GM12878 (cell line): ENCODE measurements at places on chromosomes 6 and 20.

GRCh38 chr6:161033667-161034066 is 42.1 kb downstream of the MAP3K4 start:
- no peak for DNase-seq

DNA sequence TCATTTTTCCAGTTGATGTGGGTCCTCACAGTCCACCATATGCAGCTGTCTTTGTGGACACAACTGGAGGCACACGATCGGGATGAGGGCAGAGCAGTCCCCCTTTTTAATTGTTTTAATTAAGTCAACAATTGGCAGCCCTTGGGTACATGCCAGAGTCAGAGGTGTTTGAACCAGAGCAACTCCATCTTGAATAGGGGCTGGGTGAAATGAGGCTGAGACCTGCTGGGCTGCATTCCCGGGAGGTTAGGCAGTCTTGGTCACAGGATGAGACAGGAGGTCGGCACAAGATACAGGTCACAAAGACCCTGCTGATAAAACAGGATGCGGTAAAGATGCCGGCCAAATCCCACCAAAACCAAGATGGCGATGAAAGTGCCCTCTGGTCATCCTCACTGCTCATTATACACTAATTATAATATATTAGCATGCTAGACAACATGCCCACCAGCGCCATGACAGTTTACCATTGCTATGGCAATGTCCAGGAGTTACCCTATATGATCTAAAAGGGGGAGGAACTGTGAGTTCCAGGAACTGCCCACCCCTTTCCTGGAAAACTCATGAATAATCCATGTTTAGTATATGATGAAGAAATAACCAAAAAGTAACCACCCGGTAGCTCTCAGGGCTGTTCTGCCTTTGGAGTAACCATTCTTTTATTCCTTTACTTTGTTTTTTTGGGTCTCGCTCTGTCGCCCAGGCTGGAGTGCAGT is 31.8 kb upstream of the BLCAP start:
- no peak for DNase-seq

- no peak for DNase-seq
Observed at GRCh38 chr6:83008626-83009025, 57.0 kb downstream of the UBE3D start.

- no peak for DNase-seq
Observed at GRCh38 chr6:108983151-108983550, 111.5 kb downstream of the SESN1 start.

GRCh38 chr20:8443464-8444072 is 311.5 kb downstream of the PLCB1 start:
- DNase-seq, result no peak

DNA sequence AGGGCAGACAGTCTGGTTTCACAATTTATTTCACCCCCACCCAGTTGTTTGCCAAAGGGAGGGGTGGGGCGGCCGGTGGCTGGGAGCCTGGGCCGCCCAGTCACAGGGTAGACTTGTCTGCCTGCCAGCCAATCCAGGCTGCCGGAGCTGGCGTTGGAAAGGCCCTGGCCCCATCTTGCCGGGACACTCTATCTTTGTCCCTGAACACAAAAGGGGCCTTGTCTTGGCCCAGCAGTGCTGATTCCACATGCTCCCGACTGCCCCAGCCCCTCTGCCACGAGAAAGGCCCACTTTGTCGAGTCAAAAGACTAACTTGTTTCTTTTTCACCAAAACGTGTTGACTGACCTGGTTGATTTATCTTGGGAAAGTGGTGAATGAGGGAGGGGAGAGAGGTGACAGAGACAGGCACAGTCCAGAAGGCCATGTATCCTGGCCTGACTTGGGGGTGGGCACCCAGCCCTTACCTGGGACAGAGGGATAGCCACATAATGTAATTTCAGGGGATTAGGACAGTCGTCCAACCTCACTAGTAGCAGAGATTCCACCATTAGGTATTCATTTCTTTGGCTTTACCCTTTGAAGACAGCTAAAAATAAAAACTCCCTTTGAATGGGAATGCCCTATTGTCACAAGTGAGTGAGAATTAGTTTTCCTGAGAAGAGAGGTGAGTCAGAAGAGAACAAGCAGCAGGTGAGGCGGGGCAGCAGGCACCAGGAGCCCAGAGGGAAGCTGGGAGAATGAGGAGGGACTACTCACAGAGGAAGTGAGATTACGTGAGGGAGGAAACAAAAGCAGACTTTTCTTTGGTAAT is 67.0 kb upstream of the SIRPA start:
- DNase-seq, result no peak

DNA sequence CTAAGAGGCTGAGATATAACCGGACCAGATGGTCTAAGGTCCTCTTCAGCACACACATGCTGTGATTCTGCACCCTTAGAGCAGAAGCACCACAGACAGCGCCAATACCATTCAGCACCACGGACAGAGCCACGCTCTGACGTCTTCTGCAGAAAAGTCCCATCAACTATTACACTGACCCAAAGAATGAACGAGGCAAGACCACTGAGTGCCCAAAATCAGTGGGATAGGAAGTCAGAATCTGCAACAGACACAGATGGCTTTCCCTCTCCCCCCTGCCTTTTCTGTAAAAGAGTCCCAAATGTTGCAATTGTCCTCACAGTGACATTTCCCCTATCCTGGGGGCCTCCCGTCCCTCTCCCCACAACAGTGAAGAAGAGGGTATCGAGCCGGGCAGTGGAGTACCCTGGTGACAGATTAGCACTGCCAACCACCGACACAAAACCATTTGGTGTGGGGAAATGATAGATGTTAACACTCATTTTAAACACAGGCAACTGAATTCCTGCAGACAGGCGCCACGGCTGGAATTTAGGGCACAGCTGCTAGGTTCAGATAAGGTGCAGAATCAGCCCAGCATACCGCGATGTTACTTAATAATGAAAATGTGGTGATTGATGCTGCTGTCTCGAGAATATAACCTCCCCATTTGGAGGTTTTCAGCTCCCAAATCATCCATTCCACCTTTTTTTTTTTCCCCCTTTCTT is 66.6 kb upstream of the CTNNBL1 start:
- DNase-seq, result no peak

- no peak for DNase-seq
Observed at GRCh38 chr6:140490081-140490480, 1115.6 kb upstream of the CITED2 start.

DNA sequence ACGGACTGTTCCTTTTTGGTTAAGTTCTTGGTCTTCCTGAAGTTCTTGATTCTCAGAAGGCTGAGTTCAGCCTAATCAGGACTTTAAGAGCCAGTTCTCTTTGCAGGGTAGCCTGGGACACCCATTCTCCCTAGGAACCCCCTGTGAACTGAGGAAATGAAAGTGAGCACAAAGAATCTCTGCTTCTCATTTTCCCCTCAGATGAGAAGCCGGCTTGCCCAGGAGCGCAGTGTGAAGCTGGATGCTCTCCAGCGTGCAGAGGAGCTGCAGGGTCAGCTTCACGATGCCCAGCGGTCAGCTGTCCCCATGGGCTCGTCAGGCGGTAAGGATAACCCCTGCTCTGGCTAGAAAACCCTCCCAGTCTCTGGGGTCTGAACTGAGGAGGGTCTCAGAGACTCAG is 34.0 kb downstream of the CD164 start:
- DNase-seq, result no peak

DNA sequence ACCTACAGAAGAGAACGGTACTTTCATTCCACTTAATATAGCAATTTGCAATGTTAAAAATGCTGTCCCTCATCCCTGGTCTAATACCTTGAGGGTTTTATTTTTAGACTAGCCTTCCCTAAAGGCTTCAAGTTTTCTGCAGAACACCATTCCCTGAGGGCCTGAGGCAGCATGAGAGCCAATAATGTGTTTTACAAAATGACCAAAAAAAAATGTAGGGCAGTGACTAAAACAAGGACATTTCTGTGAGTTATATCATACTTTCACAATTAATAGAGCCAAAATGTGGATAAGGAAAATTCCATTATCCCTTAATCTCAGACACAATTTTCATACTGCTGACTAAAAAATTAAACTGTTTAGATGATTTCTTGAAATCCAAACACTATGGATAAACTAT is 22.7 kb downstream of the GPR63 start:
- DNase-seq, result no peak

- DNase-seq, result no peak
Observed at GRCh38 chr6:167053895-167054530, 54.8 kb downstream of the CEP43 start.

DNA sequence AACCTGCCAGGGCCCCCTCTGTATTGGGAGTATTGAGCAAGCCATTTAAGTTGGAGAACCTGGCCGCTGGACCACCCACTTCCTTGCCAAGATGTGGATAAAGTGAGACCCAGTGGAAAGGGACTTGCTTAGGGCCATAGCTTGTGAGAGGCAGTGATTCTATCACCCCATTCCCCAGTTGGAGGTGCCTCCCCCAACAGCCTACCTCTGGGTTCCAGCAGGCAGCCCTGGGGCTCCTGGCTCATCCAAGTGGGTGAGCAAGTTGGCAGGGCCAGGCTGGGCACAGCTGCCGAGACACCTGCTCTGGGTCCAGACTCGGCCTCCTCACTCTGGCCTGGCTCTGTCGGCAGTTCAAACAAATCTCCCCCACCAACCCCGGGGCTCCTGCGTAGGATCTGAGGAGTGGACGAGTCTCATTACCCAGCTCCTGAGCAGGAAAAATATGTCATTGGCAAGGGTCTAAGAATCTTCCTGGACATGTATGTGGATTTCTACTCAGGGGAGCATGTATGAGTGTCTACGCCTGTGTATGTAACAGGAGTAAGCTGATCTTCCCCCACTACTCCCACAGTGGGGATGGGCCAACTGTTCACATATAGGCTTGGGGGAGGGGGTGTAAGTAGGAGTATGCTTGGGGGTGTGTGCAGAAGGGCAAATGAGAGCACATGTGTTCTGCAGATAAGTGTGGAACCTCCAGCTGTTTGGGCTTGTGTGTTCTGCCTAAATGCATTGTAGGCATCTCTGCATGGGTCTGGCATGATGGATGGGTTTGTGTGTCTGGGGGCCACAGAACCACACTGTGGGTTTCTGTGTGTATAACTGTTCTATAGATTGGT is 1.9 kb downstream of the ID1 start:
- DNase-seq, result no peak

GRCh38 chr6:44219053-44219814 is 2.5 kb downstream of the MYMX start:
- no peak for DNase-seq

DNA sequence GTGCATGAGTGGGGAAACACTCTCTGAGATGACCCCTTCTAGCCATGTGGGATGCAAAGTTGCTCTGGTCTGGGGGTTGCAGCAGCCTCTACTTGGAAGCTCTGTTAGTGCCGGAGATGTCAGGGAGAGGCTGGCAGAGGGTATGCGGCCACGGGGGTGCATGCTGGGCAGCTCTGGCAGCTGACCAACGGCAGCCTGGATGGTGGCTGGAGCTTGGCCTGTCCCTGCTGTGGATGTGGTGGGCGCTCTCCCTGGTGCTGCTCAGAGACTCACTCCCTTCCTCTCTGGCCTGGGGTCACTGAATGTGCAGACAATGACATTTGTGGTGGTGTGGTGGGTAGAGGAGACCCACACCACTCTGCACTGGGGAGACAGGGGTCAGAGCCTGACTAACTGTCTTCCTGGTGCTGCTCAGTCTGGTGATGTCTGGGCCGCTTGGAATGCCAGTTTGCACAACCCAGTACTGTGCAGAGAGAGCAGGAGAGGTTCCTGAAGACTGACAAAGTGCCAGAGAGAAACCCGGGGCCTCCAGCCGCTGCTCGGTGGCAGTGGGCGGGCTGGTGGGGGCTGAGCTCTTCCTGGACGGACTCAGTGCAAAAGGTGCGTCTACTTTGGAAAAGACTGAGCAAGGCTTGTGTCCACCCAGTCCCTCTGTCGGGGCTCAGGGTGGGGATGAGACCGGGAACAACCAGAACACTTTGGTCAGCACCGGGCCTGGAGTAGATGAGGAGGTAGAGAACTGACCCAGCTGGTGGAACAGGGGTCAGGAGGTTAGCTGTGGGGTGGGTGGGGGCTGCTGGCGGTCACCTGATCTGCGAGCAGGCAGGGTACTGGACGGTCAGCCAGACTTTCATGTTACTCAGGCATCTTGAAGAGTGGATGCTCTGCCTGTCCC is 2.7 kb downstream of the MYT1 start:
- no peak for DNase-seq

- DNase-seq, result no peak
Observed at GRCh38 chr6:69935079-69935478, 68.7 kb downstream of the COL19A1 start.

GRCh38 chr20:61135968-61136367 is 116.1 kb upstream of the CDH4 start:
- DNase-seq, result no peak

DNA sequence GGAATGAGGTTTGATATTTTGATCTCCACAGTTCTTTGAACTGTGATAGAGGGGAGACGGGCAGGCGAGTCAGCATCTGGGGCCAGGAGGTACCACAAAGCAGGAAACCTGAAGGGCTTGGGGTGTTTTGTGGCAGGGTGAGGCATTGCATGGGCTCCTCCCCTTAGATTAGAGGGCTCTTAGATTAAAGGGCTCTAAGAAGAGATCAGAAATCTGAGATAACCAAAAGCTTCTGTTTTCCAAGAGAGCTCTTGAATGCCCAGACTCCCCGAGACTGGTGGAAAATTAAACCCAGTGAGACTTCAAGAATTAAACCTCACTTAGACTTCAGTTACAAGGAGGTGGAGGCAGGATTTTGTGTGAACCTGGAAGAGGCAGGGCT is 2.4 kb upstream of the GPX5 start:
- DNase-seq, result no peak

GRCh38 chr6:38593998-38594665 is 45.6 kb downstream of the BTBD9 start:
- DNase-seq, result no peak

GRCh38 chr6:70763754-70764510 is 96.2 kb downstream of the SMAP1 start:
- DNase-seq, result no peak

GRCh38 chr6:109332748-109333147 is 49.5 kb downstream of the CD164 start:
- no peak for DNase-seq

DNA sequence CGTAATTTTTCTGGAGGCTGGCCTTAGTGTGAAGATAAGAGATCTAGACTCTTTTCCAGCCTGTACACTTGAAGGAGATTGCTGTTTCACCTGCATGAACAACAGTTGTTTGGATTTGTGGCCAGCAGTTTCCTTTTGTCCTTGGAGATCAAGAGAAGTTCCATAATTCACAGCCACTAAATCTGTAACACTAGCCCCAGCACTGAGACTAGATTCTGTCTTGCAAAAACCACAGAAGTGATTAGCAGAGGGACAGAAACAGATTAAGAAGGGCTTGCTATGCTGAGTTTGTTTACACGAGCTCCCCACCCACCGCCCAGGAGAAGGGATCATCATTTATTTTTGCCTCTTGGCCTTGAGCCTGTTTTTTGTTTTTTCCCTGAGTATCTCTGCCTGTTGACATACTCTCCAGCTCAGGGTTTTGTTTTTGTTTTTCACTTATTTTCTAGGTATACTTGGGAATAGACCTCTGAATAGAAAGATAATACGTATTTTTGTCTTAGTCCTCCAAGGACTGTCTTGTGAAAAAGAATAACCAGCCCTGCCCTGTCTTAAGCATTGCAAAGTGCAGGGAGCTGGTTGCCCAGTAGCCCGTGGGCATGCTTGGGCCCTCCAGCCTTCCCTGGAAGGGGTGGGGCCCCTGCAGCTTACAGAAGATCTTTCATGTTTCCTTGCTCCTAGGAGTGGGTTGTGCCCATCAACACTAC is 93.1 kb upstream of the SOX4 start:
- no peak for DNase-seq

GRCh38 chr20:2836035-2836434 is 4.4 kb downstream of the PCED1A start:
- DNase-seq, result no peak
